ENCODE measurements at places on chromosomes 13 and 19. TPM values are rescaled to one million over a fixed set of nuclear protein-coding genes. Genes with fewer than 3 reads are reported as not detected.

DNA sequence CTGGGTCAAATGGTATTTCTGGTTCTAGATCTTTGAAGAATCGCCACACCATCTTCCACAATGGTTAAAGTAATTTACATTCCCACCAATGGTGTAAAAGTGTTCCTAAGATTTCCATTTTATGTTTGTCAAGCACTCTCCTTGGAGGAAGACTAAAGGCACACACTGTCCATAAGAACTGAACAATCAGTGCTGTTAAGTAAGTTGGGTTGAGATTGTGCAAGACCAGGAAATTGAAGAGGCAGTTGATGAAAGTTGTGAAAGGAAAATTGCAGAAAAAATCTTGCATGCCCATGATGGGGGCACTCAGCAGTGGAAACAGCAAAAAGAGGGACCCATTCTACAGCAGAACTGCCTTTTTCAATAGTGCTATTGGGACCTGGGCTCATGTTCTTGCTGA lies 323.6 kb downstream of the DLEU7 start:
- no peak for DNase-seq

GRCh38 chr13:79710376-79710775 lies 229.4 kb downstream of the NDFIP2 start:
- DNase-seq, result no peak

DNA sequence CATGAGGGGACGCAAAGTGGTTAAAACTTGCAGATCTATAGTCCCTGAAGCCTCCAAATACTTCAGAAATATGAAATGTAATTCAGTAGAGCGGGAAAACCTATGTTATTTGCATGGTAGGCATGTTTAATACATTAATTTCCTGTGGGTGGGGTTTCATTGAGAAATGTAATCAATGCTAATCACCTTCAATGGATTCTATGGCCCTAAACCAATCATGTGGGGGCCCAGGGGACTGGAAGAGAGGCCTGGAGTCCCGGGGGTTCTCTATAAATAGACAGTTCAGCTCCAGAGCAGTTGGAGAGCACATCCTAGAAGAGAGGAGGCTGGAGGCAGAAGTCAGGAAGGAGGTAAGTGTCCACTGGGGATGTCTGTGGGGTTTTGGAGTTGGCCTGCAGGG lies at the start of gene ZSCAN5C:
Gene ZSCAN5C (plus strand): TSS at position 301 of the 400 bp plus-strand sequence. CDS start 3,641 bp downstream, outside the sequence.
- no peak for DNase-seq

SHC2 gene
- polyA plus RNA-seq, result 21.0 TPM

GRCh38 chr19:38172001-38172400 lies 52.0 kb downstream of the DPF1 start:
- DNase-seq, result no peak

DCT gene
- polyA plus RNA-seq, result 0.18 TPM

GRCh38 chr19:55830656-55831055 lies 1.1 kb downstream of the NLRP11 start:
- DNase-seq, result no peak

- DNase-seq, result no peak
Measured at GRCh38 chr19:34336781-34337271, 28.2 kb upstream of the GPI start.

DNA sequence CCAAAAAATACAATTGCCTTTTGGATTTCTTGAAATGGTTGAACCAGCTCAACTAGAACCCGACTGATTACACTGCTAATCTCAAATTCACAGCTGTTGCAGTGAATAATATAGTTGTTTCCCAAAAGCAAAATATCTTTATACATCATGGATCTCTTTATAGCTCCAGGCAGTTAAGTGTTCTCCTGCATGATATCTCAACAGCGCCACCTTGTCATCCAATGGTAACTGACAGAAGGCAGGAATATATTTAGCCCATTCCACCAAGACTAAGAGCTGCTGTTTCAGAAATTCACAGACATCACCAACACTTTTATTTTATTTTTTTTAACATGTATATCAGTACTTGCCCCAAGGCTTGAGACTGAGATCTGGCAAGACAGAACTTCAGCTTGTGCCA lies 1141.0 kb upstream of the PRR20A start:
- no peak for DNase-seq

ZNF577 gene
- polyA plus RNA-seq, result 9.3 TPM

GRCh38 chr19:49718991-49719390 lies 28.1 kb downstream of the CPT1C start:
- DNase-seq, result no peak

TSEN34 gene
- polyA plus RNA-seq, result 20.9 TPM

- DNase-seq, result no peak
Measured at GRCh38 chr19:30783936-30784335, 411.8 kb downstream of the ZNF536 start.

- peak; percentile 71 for DNase-seq
Measured at GRCh38 chr19:4559569-4559968, at the start of gene SEMA6B. Gene SEMA6B, minus strand, starts transcription at chr19:4559684. Its CDS starts 1,227 bp downstream, at chr19:4558457.

ISOC2 gene
- polyA plus RNA-seq, result 111 TPM

DNA sequence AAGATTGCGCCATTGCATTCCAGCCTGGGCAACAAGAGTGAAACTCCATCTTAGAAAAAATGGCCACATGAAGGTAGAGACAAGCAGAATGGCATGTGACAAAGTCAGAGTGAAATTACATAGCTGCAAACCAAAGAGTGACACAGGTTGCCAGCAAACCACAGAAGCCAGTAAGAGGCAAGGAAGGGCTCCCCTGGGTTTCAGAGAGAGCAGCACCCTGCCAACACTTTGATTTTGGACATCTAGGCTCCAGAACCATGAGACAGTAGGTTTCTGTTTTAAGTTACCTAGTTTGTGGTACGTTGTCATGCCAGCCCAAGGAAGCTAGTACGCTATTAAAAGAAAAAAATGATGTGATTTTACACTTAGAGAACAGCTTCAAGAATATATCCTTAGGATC lies 1.9 kb downstream of the NLRP4 start:
- DNase-seq, result no peak

DNA sequence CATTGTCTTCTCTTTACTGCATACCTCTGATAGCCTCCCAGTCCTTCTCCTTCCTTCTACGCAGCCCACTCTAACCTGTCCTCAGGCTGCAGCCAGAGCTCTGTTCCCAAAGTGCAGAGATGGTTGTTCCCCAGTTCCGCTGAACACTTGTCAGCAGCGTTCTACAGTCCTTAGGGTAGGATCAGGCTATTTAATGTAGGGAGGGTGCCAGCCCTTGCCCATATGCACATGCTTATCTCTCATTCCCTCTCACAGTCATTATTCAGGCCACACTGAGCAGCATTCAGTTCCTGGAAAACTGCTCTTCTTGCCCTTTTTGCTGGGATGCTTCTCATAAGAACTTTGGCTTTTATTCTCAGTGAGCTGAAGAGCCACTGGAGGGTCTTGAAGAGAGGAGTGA lies 180.7 kb downstream of the MTUS2 start:
- DNase-seq, result no peak

DNA sequence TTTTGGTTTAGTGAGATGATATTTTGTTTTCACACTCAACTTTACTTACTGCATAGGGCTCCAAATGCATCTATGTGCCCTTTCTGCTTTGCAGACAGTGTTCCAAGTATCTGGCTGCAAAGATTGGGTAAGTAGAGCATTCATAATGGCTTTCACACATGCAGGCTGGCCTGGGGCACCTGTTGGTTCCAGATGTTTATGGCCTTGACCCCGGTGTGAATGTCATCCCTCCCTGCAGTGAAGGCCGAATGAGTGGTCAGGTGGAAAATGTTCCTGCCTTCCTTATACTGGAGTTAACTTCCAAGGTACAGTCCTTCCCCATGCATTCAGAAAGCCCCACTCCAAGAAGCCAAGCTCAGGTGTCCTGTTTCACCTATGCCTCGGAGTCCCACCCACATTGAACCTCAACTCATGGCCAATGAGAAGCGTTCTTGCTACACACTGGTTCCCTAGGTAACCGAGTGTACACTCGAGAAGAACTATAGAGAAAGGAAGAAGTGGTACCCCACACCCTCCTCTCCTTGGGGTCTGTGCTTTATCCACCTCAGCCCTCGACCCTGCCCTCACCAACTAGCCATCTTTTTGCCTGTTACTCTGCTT lies 23.0 kb upstream of the ZNF536 start:
- DNase-seq, result no peak

DNA sequence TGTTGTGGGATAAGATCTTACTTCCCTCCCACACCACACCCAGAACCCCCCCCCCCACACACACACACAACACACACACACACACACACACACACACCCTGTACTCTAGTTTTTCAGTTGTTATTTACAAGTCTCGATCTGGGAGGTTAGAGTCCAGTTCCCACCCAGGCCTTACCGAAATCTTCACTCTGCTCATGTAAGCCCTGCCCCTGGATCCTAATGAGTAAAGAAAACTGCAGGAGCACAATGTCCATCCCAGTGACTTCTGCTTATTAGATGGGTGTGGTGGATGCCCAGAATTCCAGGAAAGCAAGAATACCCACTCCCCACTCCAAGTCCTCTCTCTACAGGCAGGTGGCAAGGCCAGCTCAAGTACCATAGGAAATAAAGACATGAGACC lies 23.0 kb downstream of the STARD13 start:
- DNase-seq, result no peak

PLIN5 gene
- 33.9 TPM for polyA plus RNA-seq

DNA sequence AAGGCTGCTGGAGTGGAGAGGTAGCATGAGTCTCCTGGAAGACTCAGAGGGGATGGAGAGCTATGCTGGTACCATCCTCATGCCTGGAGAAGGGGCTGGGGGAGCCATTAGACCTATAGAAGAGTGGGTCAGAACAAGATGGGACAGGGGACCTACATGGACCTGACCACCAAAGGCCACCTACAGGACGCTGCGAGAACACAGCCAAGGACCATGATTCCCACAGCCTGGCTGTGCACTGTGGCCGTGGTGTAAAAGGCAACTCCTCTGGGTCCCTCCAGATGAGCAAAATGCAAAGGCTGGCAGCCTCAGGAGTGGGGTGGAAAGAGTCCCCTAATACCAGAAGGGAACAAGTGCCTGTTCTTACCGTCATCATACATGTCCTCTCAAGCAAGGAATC lies 216.2 kb downstream of the SLC7A1 start:
- DNase-seq, result no peak

GRCh38 chr13:110137680-110138009 lies 169.3 kb downstream of the COL4A1 start:
- peak; percentile 68 for DNase-seq

DNA sequence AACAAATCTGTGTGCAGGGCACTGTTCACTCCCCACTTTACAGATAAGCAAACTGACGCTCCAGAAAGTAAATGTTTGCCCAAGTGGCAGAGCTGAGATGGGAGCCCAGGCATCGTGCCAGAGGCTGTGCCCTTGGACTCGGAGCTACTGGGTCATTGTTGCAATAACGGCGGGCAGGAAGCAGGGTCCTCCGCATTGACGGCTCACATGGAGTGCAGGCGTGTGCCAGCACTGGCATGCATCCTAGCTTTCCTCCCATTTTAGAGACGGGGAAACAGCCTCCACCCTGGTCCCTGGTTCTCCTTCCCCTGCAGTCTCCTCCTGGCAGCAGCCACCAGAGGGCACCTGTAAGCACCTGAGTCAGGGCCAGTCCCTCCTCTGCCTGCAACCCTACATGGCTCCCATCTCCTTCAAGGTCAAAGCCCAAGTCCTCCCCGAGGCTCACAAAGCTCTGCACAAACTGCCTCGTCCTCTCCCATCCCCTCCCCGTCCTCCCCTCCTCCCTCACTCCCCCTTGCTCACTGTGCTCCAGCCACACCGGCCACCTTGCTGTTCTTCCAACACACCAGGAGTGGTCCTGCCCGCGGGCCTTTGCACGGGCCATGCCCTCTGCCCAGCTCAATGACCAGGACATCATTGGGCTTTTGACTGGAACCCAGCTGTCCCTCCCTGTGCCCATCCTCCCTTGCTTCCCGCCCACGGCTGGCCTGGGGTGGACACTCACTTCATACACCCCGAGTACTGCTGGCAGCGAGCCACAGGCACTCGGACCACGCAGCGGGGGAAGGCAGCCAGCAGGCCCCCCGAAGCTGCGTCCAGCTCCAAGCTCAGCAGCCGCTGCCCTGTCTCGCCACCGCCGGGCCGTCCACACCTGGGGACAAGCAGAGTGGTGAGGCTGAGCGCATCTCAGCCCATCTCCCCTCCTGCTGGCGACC lies 7.7 kb upstream of the LRG1 start:
- DNase-seq, result no peak

GRCh38 chr19:42067315-42067888 lies 2.6 kb downstream of the GRIK5 start:
- no peak for DNase-seq

DNA sequence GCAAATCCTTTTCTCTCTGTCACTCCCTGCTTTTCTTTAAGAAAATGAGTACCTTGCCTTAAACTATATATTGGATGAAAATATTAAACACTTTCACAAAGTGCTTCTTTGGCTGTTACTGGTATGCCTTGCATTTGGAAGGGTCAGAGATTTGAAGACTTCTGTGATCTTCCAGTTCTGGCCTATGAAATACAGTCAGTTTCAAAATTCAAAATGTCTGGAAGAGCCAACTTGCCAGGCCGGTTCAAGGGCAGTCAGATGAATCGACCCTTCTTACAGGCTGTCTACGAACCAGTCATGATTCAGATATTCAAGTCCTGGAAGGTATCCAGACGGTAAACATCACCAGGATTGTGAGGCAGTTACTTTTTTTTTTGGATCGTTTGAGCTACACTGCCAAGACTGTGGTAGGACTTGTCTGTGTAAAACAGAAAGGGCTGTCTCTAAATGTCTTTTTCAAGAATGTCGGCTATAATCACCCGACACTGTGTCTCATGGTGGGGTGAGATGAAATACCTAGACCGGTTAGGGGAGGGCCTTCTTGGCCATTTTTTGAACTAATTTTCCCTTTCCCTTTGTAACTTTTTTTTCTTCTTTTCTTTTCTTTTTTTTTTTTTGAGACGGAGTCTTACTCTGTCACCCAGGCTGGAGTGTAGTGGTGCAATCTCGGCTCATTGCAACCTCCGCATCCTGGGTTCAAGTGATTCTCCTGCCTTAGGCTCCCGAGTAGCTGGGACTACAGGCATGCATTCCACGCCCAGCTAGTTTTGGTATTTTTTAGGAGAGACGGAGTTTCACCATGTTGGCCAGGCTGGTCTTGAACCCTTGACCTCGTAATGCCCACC lies 11.2 kb downstream of the ACTN4 start:
- DNase-seq, result peak; percentile 59

TJP3 gene
- polyA plus RNA-seq, result 0.05 TPM

Data from right cardiac atrium (tissue), 5 donors.